Caki2 (cell line): ENCODE measurements at places on chromosomes 2 and 18.

DNA sequence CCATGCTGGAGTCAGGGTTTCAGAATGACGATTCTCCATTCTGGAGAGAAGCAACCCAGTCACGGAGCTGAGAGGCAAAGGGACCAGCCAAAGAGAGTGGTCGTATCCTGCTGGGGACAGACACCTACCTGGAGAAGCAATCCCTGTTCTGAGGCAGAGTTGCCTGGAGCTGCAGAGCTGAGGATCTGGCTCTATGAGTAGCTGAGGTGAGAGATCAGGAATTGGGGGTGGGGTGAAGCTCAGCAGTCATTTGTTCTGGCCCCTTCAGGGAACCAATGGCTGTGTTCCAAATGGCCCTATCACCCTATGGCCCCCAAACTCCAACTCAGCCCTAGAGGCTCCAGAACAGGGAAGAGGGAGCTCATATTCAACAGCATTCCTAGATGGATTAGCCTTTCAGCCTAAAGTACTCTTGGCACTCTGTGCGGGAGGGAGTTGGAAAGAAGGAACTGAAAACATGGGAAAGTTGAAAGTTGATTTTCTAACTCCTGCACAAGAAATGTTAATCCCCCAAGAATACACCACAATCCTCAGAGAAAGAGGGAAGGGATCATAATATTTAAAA is 3.3 kb upstream of the ATRAID start:
- no peak for DNase-seq

GRCh38 chr2:235643680-235644511 is 150.1 kb downstream of the AGAP1 start:
- DNase-seq = no peak

DNA sequence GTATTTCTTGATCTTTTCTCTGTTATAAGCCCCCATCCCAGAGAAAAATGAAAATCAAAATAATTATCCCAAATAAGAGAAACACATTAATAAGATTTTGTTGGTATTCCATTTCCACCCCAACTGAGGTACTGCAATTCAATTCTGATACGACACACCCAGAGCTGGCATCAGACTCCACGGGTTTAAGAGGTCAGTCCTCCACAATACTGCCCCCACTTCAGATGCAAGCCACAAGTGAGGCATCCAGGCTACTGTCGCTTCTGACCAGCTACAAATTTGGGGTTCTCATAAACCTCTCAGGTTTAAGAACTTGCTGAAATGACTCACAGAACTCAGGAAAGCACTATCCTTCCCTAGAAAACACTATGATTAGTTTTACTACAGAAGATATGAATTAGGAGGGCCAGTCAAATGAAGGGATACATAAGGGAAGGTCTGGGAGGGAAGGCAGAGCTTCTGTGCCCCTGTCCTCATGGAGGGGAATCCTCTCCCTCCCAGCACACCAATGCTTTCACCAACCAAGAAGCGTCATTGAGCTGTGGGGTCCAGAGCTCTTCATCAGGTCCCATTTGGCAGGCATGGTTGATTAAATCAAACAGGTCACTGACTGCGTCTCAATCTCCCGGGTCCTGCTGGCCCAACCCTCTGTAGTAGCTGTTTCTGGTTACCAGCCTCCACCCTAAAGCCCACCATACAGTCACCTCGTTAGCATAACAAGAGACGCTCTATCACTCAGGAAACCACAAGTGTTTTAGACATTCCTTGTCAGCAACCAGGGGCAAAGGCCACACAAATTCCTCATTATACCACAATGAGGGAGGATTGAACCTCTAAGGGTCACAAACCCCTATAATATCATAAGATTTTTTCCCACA is 46.2 kb downstream of the IWS1 start:
- DNase-seq = no peak

DNA sequence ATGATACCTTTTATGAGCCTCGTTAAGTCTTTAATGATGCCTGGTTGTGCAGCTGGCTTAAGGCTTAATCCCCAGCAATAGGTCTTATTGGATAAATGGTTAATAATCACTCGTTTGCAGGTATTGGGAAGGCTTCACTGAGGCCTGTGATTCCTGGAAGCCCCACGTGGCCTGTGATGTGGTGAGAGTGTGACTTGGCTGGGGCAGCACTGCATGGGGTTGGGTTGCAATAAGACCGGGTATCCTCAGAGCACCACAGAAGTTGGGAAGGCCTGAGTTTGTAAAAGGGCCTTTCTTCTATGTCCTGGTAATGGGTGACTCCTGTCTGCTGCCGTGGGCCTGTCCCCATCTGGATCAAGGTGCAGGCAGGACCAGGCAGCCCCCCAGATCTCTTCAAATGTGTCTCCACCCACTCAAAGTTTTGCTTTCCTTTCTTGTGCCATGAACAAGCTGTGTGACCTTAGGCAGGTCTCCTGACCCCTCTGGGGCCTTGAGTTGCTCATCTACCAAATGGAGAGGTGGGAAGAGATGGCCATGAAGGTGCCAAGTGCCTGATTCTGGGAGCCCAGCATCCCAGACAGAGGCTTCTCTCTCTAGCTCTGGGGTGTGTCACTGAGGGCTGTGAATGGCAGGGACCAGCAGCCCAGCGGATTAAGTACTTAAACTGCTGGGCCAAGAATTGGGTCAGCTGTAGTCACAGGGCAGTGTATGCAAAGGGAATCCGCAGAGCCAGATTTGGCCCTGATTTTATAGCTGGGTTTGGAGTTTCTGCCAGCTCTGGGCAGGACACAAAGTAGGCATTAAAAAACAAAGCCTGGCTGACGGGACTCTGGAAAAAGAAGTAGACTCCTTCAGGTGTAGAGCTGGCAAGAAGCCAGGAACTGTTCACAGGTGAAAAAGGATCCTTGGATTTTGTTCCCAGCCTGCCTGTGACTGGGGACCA is 24.4 kb downstream of the LBH start:
- no peak for DNase-seq

- DNase-seq = peak; percentile 73
Observed at GRCh38 chr2:104378853-104379374, 475.0 kb upstream of the POU3F3 start.

- DNase-seq = no peak
Observed at GRCh38 chr2:208222351-208222750, 32.5 kb downstream of the IDH1 start.

GRCh38 chr2:15415748-15416147 is 145.4 kb downstream of the NBAS start:
- DNase-seq = no peak

GRCh38 chr2:12389344-12390045 is 327.2 kb upstream of the TRIB2 start:
- DNase-seq = no peak

GRCh38 chr2:240411261-240412160 is 24.0 kb upstream of the GPC1 start:
- no peak for DNase-seq

- no peak for DNase-seq
Observed at GRCh38 chr2:138960191-138960590, 180.0 kb upstream of the NXPH2 start.

GRCh38 chr2:143548032-143548431 is 418.8 kb downstream of the ARHGAP15 start:
- no peak for DNase-seq

- no peak for DNase-seq
Observed at GRCh38 chr2:215401896-215402379, 33.9 kb downstream of the FN1 start.

GRCh38 chr2:100262555-100263320 is 59.6 kb downstream of the LONRF2 start:
- DNase-seq = peak; percentile 58

DNA sequence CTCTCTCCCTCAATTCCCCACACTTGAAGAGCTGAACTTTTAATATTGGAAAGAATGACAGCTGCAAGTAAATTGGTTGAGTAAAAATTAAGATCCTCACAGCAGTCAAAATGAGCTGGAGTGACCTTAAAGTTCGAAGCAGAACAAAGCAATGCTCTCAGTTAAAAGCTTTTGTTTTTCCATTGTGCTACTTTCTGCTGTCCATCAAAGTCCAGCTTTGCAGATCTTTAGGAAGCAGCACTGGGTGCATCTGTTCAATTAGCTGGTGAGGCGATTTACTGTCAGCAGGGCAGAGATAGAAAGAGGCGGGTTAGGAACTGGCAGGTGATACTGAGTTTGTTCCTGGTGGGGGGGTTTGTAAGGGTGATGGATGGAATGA is 834.8 kb downstream of the CPS1 start:
- no peak for DNase-seq

DNA sequence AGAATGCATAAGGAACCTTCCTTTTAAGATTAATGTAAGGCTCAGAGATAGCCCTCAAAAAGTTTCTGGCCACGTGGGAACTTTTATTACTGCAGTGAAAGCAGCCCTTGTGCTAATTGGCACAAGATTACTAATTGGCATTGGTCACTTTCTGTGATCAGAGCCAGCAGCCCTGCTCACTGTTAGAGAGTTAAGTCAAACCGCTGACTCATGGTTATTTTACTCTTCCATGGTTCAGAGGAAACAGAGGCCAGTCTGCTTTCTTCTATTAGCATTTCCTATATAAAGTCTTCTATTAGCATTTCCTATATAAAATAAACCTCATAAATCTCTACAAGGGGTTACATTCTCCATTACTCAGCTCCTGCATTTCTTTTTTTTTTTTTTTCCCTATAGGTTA is 1.5 kb upstream of the SLC35G4 start:
- DNase-seq = peak; percentile 39

- no peak for DNase-seq
Observed at GRCh38 chr18:59733421-59733820, 36.2 kb upstream of the CCBE1 start.

DNA sequence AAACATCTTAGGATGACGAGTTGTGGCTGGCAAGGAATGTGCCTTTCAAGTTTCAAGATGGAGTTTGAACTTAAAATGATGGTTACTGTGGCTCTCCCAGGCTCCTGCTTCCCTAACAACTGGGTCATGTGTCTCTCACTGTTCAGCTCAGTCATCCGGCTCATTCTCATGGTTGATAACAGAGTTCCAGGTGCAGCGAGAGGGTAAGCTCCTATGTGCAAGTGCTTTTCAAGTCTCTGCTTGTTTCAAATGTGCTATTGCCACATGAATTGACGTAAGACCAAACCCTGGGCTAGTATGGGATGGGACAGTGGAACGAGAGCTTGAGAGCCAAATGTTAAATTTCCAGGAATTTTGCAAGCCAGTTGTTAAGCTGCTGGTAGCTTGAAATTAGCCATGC is 19.5 kb upstream of the PUM2 start:
- no peak for DNase-seq

- no peak for DNase-seq
Observed at GRCh38 chr2:154554046-154554445, 144.4 kb upstream of the KCNJ3 start.

DNA sequence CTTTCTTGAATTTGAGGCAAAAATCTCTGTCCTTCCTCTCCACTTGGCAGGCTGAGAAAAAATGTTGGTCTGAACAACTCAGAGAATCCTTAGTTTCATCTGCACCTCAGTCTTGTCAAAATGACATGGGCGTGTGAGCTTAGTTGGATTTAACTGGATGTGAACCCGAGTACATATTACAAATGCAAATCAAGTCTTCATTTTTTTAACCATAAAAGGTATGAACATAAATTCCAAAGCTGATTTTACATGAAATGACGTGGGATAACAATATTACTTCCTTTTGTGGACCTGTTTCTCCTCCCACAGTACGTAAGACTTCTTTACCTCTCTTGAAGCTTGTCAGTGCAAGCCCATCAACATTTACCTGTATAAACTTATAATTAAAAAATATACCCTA is 32.6 kb upstream of the RND3 start:
- DNase-seq = no peak

DNA sequence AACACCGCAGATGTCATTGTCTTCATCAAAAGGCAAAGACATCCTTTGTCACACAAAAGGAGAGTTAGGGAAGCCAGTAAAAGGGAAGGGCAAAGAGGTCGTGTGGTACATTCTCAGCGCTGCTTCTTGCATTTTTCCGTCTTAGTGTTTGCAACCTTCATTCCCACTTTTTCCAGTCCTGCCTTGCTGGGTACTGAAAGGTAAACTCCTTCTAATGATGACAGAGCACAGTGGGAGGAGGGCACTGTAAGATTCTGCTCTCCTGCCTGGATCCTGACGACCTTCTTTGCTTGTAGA is 424.3 kb upstream of the MEX3C start:
- DNase-seq = no peak

- DNase-seq = peak; percentile 57
Observed at GRCh38 chr2:72148837-72149555, 1.3 kb upstream of the CYP26B1 start.

DNA sequence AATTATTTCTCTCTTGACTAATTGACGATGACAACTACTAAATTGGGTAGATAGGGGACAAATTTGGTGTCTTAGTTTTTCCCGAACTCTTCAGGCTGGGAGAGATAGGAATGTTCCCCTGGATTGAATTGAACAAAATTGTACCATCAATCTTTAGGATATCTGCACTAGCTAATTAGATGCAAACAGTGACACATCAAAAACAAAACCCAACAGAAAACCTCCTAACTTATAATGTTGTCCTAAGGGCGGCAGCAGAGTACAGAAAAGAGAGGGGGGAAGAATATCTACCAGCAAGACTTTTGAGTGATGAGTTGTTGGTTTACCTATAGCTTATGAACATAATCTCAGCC is 342.9 kb downstream of the INSIG2 start:
- peak; percentile 21 for DNase-seq

DNA sequence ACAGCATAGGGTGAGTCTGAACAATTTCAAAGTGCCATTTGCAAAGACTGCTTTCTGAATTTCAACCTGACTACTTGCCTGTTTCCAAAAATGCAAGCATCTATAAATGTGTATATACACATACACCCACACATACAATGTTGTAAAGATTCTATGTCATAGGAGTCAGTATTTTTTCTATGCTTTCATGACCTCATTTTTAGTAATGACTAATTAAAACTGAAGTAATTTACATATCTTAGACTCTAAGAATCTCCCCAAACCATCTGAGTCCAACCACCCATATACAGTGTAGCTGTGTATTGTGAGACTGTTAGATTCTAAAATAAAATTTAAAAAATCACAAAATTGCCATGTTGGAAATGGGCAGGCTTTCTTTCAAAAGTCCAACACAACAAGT is 162.0 kb upstream of the STK17B start:
- DNase-seq = no peak

- peak; percentile 56 for DNase-seq
Observed at GRCh38 chr18:44789710-44790109, 109.0 kb downstream of the SETBP1 start.

GRCh38 chr18:32961538-32961937 is 188.7 kb upstream of the KLHL14 start:
- no peak for DNase-seq

- DNase-seq = no peak
Observed at GRCh38 chr18:26928670-26929313, 63.3 kb upstream of the AQP4 start.
